ENCODE measurements at places on chromosomes 13 and 19.

GRCh38 chr13:103275081-103275480, 208.9 kb upstream of the SLC10A2 start:
- no peak for DNase-seq

DNA sequence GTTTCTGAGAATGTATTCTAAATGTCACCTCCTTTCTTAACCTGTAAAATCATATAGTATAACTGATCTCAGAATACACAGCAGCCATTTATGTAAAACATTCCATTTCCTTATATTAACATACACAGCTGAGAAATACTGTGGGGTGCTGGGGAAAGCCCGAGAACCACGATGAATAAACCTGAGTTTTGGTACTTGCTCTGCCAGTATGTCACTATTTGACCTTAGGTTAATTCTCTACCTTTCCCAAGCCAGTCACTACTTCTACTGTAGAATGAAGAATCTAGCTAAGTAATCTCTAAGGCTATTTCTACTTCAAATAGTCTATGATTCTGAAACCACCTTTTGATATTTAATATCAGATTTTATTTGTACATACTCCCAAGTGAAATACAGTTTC, 173.7 kb downstream of the TBC1D4 start:
- DNase-seq, result no peak

GRCh38 chr19:17240826-17241399, 4.8 kb downstream of the NR2F6 start:
- no peak for DNase-seq

- peak; percentile 74 for DNase-seq
Measured at GRCh38 chr19:20470345-20471135, 95.0 kb downstream of the ZNF737 start.

GRCh38 chr13:76685938-76686337, 200.3 kb downstream of the KCTD12 start:
- no peak for DNase-seq

DNA sequence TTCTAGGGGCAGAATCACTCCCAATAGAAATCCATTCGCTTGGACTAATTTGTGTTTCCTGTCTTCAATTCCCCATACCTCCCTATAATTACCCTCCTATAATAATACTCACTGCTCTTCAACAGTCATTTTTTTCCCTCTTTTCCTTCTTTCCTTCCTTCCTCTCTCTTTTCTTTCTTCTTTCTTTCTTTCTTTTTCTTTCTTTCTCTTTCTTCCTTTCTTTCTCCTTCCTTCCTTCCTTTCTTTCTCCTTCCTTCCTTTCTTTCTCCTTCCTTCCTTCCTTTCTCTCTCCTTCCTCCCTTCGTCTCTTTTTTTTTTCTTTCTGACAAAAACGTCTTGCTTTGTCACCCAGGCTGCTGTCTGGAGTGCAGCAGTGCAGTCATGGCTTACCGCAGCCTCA, 8.0 kb downstream of the KLK5 start:
- DNase-seq, result no peak

GRCh38 chr13:58302349-58302748, 670.8 kb downstream of the PCDH17 start:
- DNase-seq, result no peak

- DNase-seq, result no peak
Measured at GRCh38 chr13:25494698-25495411, 123.1 kb downstream of the ATP8A2 start.

DNA sequence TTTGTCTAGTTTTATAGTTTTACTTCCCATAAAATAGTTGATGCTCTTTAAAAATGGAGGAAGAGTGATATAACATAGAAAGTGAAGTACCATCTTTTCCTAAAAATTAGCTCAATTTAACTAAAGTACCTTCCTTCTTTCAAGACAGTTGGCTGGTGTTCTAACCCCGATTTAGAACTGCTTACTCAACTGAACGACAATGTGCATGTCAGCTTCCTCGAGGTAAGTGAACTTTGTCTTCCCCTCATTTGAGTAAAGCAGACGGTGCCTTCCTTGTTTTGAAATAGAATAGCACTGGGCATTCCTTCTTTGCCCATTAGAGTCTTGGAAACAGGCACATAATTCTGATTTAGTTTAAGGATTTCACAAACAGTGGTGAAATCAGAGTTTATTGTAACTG, 1519.2 kb downstream of the EFNB2 start:
- no peak for DNase-seq

DNA sequence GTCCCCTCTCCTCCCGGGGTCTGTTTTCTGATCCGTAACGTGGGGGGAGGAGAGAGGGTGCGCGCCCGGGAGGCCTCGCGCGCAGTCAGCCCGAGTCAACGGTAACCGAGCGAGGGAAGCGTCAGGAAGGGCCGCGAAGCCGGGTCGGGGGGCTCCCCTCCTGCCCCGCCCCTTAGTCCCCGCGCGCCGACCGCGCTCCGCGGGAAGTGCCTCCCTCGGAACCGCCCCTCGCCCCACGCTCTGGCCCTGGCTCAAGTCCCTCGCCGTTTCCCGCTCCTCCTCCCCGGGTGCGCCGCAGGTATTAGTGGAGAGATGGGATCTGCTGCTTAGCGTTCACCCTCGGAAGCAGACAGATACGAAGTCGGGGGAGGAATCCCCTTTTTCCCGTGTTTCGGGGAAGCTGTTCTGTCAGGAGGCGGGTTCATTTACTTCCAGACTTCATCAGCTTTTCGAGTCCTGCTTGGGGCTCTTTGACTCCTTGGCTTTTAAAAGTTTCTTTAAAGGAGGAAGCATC, 770 bp downstream of the HNRNPM start:
- peak; percentile 71 for DNase-seq

All from pancreas (tissue), 10 donors.